ENCODE measurements at places on chromosomes 12 and 14.
A peak's percentile ranks its signal among the peaks of the same experiment; 100 is the strongest.

DNA sequence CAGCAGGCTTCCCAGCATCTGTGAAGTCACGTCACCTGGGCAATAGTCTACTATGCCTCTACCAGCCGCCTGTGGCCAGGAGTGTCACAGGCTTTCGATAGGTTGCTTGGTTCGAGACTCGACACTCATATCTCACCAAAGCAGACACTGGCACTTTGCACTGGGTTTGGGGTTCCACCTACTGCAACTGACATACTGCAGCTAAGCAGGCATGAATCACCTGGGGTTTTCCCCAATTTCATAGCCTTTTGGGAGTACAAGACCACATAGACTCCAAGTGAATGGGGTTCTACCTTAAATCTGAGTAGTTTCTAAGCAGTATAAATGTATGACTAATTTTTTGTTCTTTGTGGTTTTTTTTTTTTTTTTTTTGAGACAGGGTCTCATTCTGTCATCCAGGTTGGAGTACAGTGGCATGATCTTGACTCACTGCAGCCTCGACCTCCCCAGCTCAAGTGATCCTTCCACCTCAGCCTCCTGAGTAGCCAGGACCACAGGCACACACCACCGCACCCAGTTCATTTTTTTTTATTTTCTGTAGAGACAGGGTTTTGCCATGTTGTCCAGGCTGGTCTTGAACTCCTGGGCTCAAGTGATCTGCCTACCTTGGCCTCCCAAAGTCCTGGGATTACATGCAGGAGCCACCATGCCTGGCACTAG, 32.1 kb downstream of the DMAC2L start:
- DNase-seq: peak; percentile 47

GRCh38 chr12:108842361-108842760, 15.0 kb downstream of the SSH1 start:
- DNase-seq: no peak

- no peak for DNase-seq
These were observed 378.3 kb downstream of the DUSP6 start for GRCh38 chr12:88973998-88974397.

DNA sequence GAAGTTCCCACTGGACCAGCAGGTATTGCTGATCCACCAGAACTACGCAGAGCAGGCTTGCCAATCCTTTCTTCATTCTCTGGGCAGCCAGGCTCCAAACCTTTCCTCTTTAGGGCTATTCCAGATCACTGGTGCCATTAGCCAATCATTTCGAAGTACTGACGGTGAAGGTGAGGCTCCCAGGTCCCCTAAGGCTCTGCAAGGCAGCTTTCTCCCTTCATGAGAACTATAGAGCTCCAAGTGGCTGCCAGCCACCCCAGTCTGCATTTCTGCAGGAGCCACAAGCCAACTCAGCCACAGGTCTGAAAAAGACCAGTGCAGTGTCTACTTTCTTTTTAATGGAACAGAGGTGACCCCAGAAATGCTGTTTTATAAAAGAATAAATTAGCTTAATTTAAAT, 48.7 kb downstream of the RAB35 start:
- DNase-seq: no peak

GRCh38 chr12:61797266-61797665, 462.9 kb upstream of the USP15 start:
- DNase-seq: no peak

Measured in iris pigment epithelial cell (primary cell).